ENCODE measurements at places on chromosomes 5 and 9.

DNA sequence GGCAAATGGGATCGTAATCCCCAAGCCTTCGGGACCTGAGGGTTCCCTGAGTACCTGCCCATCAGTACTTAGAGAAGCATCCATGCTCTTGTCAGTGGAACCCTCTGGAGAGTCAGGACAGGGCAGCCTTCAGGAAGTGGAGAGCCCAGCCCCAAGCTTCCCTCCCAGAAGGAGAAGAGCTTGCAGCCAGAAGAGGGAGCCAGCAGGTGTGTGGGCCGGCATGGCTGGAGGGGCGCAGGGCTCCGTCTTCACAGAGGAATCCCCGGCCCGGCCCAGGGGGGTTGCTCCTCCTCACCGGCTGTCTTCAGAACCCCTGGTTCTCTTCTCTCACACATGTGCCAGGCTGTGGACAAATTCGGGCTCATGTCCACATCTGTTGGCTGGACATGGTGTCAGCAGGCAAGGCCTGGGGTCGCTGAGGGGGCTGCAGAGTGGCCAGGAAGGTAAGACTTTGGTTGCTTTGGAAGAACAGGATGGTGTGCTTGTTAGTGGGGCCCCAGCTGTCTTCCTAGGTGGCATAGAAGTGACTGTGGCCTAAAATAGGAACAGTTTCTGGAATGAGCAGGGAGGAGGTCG lies 58.9 kb upstream of the RXRA start:
- DNase-seq, result no peak

- no peak for DNase-seq
Observed at GRCh38 chr5:141528291-141528984, 39.6 kb downstream of the PCDHGC5 start.

- no peak for DNase-seq
Observed at GRCh38 chr5:127586066-127586770, 62.7 kb upstream of the CTXN3 start.

GRCh38 chr5:150621301-150621700 lies 19.2 kb upstream of the SYNPO start:
- no peak for DNase-seq

- no peak for DNase-seq
Observed at GRCh38 chr9:120650352-120650751, 63.9 kb downstream of the MEGF9 start.

DNA sequence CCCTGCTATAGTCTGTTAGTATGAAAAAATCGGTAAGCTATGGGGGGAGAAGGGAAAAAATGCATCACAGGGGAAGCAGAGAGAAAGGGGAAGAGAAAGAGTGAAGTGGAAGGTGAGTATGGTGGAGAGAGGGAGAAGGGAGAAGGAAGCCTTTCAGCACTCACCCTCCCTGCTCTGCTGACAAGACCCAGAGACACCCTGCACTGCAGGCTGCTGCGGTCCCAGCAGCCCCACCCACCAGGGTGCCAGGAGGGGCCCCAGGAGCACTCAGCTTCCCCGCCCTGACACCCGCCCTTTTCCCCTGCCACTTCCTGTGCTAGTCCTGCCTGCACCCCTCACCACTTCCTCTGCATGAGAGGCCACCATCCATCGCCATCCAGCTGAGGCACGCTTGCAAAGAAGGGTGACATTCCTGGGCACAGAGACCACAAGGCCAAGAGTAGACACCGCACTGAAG lies 12.7 kb downstream of the STK10 start:
- DNase-seq, result peak; percentile 95

DNA sequence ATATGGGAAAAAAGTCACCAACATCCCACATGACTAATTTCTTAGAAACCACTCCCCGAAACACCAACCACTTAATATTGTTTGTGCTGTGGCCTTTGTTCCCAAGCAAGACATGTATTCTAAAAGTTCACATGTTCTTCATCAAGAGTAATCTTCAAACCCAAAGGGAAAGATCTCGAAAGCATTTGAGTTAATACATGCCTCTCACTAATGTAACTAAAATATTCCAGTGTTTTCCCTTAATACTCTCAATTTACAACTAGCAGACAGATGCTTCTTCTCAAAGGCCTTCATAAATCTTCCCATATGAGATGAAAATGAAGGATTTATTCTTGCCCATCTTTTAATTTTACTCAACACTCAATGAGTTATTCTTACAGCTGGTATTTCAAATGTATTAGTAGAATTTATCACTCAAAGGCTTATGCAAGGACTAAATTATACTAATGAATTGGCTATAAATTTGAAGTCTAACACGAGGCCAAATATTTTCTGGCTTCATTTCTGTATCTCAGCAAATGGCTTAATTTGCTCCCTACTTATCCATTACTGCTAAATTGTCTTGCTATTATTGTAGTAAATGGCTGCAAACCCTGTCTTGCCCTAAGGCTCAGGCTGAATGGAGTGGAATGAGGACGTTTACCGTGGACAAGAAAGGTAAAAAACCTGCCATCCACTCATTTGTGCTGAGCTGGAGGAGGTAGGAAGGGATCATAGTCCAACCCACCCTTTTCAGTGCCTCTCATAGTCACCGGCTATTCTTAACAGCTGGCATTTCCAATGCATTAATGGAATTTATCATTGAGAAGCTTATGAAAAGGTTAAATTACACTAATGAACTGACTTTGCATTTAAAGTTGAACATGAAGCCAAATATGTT lies 474.4 kb downstream of the RASEF start:
- DNase-seq, result no peak

GRCh38 chr5:88583471-88583870 lies 299.5 kb downstream of the MEF2C start:
- DNase-seq, result no peak

GRCh38 chr5:90399251-90399650 lies 10.3 kb downstream of the CETN3 start:
- no peak for DNase-seq

DNA sequence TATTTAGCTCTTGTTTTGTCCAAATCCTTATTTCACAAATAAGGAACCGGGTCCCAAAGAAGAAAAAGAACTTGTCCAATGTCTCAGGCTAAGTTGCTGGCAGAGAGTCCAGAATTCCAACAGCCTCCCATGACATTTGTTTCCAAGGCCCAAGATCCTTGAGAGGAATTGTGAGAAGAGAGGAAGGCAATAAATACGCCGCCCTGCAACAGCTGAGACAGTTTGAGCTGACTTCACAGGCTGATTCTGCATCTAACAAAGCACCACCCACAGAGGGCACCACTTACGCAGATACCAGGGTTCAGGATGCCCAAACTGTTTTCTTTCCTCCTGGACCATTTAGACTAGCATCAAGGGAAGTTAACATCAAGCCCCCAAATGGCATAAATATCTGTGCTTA lies 211.3 kb downstream of the FAM114A2 start:
- no peak for DNase-seq

DNA sequence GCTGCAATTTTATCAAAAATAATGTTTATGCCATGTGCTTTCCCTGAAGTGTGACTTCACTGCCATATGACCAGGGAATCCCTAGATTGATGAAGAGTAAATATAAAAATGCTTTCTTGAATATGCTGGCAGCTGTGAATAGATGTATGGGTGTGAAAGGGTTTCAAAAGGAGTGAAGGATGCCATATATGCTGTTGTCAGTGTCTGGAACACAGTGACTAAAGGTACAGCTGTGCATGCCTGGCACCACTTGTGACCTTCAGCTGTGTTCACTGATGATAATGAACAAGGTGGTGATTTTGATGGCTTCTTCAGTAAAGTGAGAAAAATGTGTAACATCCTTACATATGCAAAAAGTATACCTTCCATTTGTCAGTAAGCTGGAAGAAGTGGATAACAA lies 69.7 kb downstream of the RAB24 start:
- no peak for DNase-seq

DNA sequence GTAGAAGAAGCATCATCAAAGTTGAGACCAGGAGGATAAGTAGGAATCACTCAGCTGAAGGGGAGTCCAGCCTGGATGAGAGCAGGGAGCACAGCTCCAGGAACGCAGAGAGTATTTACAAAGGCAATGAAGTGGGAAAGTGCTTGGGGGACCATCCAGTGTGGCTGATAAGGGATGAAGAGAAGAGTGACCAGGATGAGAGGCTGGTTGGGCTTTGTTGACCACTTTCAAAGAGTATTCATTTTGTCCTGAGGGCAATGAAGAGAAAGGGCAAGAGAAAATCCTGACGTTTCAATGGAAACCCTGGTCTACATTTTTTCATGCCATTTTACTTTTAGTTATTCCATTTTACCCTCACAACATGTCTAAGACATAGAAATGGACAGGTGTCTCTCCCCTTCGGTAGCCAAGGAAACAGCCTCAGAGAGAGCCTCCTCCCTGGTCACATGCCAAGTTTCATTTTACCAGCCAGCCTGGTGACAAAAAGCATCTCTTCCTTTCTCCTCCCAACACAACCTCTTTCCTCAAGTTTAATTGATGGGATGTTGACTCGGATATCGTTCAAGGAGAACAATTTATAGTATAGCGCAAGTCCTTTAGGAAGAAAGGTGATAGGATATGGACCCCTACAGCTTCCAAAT lies 492.7 kb upstream of the CLINT1 start:
- DNase-seq, result no peak

All from GDM1 (cell line).